Stimulated activated CD8-positive, alpha-beta memory T cell treated with anti-CD3 and anti-CD28 coated beads, Interleukin-4, amount 100 ng/mL, for 24 hours (primary cell): ENCODE measurements at places on chromosomes 1 and 21.
A peak's percentile ranks its signal among the peaks of the same experiment; 100 is the strongest.

DNA sequence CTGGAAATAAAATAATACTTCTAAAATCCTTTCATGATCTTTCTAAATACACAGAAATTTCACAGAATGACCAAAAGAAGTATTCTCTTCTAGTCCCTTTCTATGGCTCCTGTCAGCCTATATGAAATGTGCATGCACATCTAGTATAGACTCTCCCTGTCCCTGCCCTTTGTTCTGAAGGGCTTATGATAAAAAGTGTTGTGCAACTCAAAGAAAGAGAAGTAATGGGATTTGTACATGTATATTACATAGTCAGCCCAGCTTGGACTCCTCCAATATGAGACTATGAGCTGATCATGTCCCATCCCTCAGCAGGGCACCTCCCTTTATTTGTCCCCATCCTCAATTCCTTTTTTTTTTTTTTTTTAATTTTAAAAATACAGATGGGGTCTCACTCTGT is 42.1 kb upstream of the LAX1 start:
- no peak for DNase-seq

- no peak for DNase-seq
Measured at GRCh38 chr1:53340660-53341520, 13.0 kb upstream of the LRP8 start.

GRCh38 chr1:116806245-116806644 is 52.0 kb downstream of the CD2 start:
- DNase-seq = peak; percentile 66

DNA sequence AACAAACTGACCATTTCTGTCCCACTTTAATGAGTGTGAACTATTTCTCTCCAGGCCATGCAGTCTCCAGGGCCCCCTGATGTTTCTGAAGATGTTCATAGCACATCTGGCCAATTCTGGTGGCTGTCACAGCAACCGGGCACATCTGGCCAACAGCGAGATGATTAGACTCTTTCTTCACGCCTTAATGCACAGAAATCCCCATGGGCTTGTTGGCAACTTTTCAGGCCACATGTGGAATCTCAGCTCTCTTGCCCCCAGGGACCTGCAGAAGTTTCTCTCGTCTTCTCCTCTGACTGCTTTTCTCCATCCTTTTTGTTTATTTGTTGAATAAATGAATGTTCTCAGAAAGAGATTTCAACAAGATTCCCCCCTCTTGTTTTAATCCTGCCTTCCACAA is 71.2 kb upstream of the HMGB4 start:
- no peak for DNase-seq

DNA sequence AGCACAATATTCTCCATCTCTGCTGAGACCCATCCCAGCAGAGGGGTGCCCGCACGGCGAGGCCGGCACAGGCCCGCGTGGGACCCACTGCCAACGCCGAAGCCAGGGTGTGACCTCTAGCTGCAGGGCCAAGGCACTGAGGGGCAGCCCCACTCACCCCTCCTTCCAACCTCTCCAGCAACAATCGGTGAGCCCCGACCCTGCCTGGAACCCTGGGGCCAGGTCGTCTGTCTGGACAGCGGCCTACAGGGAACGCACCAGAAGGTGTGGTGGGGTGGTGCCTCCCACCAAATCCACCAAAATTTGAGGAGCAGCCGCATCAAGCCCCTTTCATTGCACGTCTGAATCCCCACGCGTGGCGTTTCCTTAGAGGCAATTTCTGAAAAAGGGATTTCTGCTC is 63.0 kb upstream of the ADARB1 start:
- no peak for DNase-seq

DNA sequence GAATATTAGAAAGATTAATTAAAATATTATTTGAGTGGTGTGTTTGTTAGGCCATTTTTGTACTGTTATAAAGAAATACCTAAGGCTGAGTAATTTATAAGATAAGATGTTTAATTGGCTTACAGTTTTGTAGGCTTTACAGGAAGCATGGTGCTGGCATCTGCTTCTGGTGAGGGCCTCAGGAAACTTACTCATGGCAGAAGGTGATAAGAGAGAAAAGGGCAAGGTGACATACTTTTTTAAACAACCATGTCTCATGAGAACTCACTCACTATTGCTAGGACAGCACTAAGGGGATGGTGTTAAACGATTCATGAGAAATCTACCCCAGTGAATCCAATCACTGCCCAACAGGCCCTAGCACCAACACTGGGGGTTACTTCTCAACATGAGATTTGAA is 56.7 kb upstream of the RGS21 start:
- no peak for DNase-seq

- DNase-seq = no peak
Measured at GRCh38 chr1:93317207-93317606, 28.5 kb upstream of the DR1 start.

DNA sequence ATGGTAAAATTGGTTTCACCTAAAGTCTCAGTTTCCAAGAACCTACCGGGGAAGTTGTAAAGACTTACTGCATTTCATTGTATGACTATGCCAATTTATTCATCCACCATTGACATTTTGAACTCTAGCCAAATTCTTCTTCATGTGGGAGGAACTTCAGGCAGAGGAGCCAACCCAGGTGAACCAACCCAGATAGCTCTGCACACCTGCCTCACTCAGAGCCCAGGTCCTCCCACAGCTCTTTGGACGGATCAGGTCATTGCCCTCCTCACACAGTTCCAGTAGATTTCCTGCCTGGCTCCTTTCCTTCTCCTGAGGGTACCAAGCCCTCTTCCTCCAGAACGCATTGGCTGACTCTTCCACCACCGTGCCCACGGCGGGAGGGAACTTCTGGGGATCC is 121.7 kb downstream of the DTL start:
- DNase-seq = no peak

GRCh38 chr1:14514739-14515138 is 83.7 kb upstream of the KAZN start:
- DNase-seq = no peak

DNA sequence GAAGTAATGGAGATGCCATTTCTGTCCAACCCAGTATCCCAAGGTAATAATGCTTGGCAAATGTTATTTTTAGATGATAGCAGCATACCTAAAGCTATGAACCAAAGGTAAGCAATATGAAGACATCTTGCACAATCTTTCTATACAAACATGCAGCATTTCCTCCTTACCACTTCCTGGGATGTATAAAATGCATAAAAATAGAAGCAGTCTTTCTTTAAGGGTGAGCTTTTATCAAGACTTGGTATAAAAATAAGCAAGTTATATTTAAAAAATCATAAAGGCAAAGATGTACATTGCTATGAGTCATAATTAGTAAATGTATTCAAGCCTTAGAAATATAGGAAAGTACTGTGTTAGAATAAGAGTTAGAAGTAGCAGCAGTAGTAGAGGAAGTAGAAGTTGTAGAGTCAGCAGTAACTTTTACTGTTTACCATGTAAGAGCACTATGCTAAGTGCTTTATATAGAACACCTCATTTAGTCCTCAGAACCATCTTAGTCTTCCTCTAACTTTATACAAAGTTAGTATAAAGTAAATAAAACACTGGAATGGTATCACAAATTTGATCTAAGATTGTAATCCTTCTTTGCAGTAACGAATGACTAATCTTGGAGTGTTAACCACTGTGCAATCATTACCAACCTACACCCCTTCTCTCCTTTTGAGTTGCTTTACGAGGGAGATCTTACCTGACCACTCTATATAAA is 371.3 kb downstream of the VAV3 start:
- DNase-seq = no peak

DNA sequence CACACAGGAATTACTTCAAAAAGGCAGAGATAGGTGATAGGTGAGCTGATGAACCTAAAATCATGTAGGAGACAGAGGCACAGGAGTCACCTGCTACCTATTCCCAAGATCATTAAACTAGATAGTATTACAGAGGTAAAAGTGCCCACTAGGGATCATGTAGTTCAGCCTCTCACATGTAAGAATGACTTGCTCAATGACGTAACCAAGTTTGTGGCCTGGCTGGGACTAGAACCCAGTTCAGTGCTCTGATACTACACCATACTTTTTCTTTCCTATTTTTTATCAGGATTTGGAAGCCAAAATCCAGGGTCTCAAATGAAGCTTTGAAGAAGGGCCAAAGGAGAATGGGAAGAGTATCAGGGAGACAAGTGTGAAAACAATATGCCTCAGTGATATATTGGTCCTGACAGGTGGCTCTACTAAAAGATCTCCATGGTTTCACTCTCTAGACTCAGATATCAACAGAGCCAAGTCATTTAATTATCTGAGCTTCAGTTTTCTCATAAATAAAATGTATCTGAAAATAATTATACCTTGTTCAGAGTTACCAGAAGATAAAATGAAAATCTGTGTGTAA is 87.3 kb upstream of the SLFNL1 start:
- DNase-seq = no peak

DNA sequence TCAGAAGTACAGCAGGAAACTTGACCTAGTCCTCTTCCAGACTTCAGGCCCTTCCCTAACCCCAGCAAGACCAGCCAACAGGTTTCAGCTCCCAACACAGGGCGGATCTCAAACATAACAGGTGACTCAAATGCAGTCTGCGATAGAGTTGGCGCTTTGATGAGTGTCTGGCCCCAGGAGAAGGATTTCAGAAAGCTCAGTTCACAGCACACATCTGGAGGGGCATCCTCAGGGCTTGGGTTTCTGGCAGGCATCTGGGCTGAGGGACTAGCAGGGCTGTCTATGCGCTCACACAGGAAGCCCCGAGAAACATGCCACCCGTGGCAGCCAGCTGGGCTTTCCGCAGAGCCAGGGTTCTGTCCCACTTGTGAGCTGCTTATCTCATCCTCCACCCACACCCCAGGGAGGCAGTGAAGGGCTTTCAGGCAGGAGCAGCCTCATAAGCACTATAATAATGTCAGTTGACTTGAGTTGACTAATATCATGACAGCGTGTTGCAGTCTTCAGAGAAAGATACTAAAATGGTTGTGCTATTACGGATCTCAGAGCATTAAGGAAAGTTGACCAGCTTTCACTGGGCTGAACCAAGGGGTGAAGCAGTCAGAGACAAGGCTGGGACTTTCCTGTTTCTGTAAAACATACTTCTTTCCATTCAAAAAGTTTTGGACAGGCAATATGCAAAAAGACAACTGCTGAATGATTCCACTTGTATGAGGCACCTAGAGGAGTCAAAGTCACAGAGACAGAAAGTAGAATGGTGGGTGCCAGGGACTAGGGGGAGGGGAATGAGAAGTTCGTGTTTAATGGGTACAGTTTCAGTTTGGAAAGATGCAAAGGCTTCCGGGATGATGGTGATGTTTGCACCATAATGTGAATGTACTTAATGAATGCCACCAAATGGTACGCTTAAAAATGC is 233.0 kb upstream of the IRF2BP2 start:
- peak; percentile 70 for DNase-seq

GRCh38 chr1:169287280-169287679 is 80.3 kb downstream of the NME7 start:
- no peak for DNase-seq

GRCh38 chr1:204746838-204747442 is 61.4 kb upstream of the LRRN2 start:
- peak; percentile 22 for DNase-seq

- DNase-seq = no peak
Measured at GRCh38 chr21:35938446-35938845, 121.9 kb downstream of the SETD4 start.

- no peak for DNase-seq
Measured at GRCh38 chr21:27649323-27649722, 682.4 kb upstream of the ADAMTS5 start.

GRCh38 chr1:167937709-167938010 is 788 bp upstream of the MPC2 start:
- no peak for DNase-seq

DNA sequence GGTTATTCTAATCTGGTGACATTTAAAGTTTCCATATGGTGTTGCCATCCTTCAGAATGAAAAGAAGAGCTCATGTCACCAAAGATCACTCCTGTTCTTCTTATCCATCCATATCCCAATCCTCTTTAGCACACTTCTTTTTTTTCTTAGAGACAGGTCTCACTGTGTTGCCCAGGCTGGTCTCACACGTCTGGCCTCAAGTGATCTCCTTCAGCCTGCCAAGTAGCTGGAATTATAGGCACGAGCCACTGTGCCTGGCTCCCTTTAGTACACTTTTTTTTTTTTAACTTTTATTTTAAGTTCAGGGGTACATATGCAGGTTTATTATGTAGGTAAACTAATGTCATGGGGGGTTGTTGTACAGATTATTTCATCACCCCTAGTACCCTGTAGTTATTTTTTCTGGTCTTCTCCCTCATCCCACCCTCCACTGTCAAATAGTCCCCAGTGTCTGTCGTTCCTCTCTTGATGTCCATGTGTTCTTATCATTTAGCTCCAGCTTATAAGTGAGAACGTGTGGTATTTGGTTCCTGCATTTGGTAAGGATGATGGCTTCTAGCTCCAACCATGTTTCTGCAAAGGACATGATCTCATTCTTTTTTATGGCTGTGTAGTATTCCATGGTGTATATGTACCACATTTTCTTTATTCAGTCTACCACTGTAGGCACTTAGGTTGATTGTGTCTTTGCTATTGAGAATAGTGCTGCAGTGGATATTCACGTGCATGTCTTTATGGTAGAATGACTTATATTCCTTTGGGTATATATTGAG is 40.6 kb downstream of the CTTNBP2NL start:
- DNase-seq = no peak

GRCh38 chr1:29961293-29962059 is 725.2 kb downstream of the PTPRU start:
- DNase-seq = no peak

DNA sequence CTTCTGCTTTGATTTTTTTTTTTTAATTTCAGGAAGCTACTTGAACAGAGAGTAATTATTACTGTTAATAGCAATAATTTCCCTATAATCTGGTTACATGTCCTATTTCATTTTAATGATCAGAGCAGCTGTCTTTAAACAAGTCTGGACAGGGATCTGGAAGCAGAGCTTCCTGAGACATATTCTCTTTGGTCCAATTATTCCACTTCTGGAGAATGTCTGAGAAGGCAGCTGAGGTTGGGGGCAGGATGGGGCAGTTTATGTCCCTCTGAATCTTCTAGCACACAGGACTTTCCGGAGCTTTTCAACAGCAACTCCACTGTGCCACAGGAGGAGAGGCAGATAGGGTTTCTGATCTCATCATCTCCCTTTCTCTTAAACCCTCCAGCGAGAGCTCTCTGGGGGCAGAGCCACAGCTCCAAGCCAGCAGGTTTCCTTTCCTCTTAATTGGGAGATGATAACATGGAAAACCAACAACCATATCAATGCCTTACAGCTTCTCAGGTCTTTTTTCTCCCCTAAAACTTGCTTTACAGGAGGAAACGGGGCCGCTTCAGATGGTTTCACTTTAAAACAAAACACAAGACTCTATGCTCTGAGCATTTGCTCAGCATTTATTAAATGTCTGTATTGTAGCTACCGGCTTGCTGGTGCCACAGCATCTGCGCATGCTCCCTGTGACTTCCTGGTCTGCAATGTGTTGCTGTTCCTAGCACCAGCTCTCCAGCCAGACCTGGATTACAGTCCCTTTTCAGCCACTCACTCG is 425.7 kb upstream of the USP24 start:
- no peak for DNase-seq

- no peak for DNase-seq
Measured at GRCh38 chr21:31446226-31446855, 102.3 kb upstream of the TIAM1 start.
